ENCODE measurements at places on chromosomes 2 and 18.

GRCh38 chr2:8242739-8243138 lies 439.1 kb upstream of the ID2 start:
- no peak for DNase-seq

- no peak for DNase-seq
Measured at GRCh38 chr2:46171996-46172546, 125.1 kb upstream of the EPAS1 start.

DNA sequence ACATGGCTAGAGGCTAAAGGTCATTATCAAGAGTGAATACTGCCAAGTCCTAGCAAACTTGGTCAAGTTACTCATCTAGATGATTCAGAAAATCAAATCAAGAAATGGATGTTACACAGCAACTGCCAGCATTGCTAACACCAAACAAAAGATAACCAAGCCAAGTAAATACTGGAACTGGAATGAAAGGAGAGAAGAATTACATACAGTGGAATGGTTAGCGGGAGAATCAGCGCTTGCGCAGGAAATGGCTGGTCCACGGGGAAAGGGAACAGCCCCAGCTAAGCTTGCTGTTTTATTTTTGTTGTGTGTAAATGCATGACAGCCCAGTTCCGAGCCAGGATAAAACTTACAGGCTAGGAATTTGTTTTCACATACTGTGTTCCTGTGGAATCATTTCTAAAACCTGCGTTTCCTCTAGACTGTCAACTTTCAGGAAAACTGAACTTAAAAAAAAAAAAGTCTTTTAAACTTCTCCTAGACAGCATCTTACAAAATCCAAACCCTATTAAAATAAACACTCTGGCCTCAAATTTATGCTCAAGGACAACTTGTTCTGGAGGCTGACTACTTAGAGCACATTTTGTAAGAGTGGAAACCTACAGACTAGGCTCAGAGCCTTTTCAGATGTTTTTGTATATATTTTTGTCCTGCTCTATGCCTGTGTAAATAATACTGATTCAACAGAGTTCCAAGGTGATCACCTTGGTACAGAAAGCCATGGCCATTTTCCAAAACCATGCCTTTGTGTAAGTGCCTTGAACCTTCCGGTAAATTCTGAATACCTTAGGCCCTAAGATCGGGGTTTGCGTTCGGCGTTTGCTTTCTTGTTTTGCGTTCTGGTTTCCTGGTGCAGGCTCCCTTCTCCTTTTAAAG lies 30.7 kb upstream of the TXNDC2 start:
- DNase-seq: no peak

DNA sequence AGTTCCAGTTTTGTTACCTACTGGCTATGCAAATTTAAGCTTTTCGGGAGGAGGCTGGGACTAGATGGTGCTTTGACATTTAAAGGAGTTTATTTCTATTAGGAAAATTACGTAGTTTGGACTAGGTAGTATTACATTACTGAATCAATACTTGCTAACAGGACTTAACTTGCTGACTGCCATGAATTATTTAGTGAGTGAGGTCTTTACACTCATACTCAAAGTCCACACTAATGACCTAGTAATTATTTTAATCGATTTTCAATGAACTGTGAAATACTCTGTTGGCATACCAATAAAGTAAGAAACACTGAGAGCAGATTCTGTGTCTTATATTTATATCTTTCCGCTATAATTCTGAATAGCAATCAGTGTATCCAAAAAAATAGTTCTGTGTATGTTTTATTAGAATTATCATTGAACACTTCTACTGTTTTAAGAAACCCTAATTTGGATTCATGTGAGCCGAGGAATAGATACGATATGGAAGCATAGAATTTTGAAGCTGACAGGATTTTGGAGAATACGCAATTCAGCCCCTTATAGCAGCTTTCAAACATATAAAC lies 55.0 kb downstream of the CHST9 start:
- DNase-seq: no peak

DNA sequence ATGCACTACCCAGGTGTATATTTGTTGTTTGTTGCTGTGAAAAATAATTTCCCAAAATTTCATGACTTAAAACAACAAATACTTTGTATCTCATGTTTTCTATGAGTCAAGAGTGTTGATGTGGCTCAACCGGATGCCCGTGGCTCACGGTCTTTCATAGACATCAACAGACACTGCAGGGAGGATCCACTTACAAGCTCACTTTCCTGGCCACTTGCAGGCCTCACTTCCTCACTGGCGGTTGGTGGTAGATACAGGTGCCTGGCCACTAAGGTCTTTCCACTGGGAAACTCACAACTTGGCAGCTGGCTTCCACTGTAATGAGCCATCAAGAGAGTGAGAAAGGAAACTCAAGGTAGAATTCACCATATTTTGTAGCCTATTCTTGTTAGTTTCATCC lies 662.9 kb downstream of the IRS1 start:
- DNase-seq: peak; percentile 34

DNA sequence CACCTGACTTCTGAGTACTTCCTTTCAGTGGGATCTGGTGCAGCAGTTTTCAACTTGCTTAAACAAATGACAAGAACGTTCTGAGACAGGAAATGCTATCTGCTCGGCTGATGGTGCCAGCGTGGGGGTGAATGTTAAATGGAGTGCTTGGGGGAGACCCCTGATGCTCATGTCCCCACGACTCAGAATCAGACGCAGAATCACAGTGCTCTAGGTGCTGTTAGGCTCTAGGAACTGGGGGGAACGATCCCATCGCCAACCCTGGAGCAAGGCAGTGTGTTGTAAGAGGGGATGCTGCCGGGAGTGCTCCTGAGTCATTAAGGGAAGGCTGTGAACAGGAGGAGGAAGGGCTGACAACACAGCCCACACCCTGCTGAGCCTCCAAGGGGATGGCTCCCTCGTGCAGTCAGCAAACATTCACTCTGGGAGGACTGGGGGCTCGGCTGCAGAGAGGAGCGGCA lies 34.1 kb upstream of the KCNF1 start:
- DNase-seq: no peak

DNA sequence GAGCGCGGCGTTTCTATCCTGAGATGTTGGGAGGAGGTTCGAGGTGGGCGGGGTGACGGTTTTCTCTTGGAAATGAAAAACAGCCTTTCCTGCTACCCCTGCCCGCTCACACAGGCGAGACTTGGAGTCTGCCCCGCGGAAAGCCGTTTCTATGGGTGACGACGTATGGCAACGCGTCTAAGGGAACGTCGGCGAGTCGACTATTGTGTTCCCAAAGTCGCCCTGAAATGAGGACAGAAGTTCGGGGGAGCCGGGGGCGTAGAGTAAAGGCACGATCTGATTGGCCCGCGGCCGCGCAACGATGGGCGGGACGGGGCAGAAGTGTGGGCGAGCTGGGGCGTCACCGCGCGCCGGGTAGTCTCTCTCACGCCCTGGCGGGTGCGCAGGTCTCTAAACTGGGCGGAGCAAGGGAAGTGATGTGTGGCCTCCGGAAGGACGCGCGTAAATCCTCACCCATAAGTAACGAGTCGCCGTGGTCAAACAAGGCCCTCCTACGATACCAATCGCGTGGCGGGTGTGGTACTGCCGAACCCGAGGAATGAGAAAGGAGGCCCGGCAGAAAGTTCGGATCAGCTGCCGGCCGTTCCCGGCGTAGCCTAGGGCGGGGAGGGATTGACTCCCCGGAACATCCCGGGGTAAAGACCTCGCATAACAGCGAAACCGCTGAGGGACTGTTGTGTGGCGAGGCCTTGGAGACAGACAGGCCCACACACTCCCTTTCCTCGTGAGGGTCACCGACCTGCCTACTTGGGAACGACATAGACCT lies 89.6 kb downstream of the FAM161A start:
- DNase-seq: peak; percentile 98

DNA sequence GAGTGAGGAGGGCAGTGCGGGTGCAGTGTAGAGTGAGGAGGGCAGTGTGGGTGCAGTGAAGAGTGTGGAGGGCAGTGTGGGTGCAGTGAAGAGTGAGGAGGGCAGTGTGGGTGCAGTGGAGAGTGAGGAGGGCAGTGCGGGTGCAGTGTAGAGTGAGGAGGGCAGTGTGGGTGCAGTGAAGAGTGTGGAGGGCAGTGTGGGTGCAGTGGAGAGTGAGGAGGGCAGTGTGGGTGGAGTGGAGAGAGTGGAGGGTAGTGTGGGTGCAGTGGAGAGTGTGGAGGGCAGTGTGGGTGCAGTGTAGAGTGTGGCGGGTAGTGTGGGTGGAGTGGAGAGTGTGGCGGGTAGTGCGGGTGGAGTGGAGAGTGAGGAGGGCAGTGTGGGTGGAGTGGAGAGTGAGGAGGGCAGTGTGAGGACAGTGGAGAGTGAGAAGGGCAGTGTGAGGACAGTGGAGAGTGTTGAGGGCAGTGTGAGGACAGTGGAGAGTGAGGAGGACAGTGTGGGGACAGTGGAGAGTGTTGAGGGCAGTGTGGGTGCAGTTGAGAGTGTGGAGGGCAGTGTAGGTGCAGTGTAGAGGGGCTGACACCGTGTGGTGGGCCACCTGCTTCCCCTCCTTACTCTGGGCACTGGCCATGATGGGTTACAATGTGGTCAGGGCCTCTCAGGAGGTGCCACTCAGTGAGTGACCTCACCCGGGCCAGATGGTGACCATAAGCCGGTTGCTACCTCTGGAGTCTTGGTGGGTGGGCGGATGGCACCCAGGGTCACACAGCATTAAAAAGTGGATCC lies 28.5 kb downstream of the INPP4A start:
- no peak for DNase-seq

GRCh38 chr2:64538764-64539433 lies 14.8 kb downstream of the AFTPH start:
- DNase-seq: no peak

DNA sequence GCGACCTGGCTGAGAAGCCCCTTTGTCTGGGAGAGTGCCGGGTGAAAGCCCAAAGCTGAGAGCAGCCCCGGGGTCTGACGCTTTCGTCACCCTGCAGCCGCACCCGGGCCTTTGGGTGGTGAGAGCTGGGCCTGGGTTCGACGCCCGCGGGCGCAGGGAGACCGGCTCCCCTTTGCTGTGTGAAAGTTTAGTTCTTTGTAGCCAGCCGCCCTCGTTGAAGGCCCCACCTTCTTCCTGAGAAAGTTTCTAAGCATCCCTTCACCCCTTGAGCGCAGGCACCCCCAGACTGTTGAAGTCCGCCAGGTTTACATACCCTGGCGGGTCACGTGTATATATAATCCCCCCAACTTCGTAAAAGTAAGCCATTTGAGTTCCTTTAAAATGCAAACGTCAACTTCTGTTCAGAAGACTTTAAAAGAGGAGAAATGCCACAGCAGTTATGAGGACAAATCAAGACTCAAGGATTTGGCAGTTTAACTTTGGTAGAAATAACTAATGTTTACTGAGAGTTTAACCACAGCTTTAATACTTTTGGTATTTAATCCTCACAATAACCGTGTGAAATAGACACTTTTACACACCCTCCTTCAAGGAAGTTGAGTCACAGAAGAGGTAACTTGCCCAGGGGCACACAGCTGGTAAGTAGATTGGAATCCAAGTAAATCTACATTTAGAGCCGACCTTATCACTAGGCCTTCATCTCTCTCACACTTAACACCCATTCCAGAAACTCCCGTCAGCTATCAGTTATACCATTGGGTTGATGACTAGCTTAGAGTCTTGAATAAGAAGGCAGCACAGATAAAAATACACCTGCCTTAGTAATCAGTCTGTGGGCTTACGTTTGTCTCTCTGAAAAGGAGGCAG lies 1.1 kb upstream of the MBOAT2 start:
- DNase-seq: no peak

DNA sequence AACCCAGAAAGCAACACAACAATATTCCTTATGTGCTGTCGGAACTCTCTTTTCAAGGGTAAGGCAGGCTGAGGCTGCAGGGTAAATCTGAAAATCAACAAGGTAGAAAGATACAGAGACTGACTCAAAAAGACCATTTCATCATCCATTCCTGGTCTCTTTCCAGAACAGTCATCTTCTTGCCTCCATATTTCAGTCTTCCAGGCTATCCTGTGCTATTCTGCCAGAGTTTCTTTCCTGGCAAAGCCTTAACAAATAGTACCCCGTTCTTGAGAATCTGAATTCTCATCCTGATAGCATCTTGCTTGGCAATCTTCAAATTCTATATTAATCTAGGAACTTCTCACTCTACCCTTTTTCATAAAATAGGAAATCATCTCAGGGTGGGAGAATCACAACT lies 15.5 kb downstream of the DPP10 start:
- DNase-seq: no peak

GRCh38 chr18:2641638-2642037 lies 13.9 kb upstream of the SMCHD1 start:
- no peak for DNase-seq

DNA sequence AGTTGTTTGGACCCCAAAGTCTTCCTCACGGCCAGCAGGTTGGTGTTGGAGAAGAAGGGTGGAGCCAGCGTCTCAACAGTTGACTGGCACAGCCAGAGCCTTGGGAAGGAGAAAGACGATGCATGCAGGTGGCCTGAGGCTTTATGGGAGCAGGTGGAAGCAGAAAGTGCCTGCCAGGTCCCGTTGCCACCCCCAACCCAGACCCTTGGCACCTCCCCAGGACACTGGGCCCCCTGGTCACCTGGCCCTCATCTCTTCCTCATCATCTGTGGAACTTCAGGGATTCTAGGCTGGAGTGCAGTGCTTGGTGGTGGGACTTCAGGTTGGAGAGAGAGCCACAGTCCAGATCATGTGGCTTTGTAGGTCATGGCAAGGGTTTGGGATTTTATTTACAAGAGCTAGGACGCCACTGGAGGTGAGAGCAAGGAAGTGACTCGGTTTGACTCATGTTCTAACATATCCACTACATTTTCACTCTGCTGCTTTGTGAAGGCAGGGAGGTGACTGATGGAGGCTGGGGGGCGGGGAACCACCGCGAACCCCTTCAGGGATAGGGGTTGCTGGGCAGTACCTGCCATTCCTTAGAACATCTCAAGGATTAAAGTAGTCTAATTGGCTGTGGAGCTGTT lies 62.5 kb upstream of the B3GNT7 start:
- DNase-seq: no peak

- no peak for DNase-seq
Measured at GRCh38 chr2:55357927-55358326, 61.7 kb downstream of the CCDC88A start.

- DNase-seq: no peak
Measured at GRCh38 chr2:2757764-2758163, 426.7 kb upstream of the MYT1L start.

DNA sequence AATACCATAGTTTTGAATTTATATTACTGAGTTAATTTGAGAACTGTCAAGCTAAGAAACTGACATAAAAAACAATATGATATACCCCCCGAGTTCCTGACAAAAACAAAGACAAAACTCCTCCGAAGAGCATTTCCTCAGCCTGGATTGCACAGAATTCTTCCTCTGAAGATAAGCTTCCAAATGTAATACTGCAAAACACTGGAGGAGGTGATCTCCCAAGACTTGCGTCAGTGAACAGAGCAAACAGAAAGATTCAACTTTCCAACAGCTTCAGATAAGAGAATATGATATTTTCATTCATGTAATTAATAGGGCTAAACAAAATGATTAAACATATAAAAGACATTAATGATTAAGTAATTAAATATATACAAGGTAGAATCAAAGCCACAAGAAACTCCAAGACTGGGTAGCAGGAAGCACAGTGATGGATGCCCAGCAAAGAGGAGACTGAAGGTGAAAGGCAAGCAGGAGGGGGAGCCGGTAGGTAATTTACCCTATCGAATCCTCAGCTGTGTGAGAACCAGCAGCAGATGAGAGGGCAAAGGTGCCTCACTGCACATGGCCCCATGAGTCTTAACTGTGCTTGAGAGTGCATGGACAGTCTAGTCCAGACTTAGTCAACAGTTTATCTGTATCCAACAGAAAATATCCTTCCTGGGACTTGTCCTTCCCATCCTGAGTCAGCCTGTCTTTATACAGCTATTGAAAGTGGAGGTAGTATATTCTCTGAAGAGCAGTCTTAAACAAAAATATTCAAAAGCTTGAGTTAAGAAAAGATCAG lies 18.3 kb upstream of the SERPINB3 start:
- no peak for DNase-seq

All from Calu3 (cell line).